ENCODE measurements at places on chromosomes 6 and 20.

- DNase-seq: no peak
Measured at GRCh38 chr6:125188594-125189203, 35.1 kb downstream of the TPD52L1 start.

DNA sequence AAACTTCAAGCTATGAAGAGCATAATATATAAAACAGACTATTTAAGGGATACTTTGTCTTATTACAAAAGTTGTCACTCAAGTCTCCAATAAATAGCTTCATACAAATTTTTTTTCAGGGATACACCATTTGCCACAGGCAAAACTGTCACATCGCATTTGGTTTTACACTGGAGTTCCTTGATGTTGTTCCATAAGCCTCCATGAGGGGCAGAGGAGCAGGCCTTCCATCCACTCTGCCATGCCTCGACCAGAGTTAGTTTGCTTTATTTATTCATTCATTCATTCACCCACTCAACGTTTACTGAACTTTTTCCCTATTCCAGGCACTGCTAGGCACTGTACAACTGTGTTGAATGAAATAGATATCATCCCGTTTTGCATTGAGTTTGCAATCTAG lies 246.6 kb downstream of the PHF3 start:
- no peak for DNase-seq

DNA sequence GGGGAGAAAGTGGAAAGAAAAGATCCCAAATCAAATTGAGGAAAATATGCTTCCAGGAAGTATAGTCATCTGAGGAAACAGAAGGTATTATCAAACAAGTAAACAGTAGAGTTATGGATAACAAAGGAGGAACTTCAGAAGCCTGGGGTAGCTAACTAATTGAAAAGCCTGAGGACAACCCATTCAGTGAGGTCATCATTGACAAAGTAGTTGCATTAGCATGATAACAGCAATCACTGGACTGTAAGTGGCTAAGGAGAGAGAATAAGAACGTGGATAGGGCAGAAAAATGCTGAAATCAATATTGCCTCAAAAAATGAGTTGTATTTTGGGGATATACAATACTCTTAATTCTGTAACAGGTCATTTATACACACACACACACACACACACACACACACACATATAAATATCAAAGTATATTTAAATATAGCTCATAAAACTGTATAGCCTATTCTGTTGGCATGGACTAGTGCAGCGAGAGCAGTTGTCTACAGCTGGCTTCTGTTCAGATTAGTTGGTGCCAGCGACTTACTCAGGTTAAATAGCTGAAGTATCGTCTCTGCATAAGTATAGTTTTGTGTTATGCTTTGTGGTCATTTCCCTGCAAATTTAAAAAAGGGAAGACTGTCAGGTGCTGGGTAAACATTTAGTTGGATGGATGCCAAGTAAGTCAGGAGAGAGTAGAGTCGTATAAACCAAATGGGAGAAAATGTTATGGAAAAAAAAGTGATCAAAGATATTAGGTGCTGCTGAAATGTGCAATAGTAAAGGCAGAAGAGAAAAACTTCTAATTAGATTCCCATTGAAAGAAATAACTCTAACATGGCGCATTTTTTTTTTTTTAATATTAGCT lies 33.8 kb upstream of the CTAGE9 start:
- DNase-seq: no peak

DNA sequence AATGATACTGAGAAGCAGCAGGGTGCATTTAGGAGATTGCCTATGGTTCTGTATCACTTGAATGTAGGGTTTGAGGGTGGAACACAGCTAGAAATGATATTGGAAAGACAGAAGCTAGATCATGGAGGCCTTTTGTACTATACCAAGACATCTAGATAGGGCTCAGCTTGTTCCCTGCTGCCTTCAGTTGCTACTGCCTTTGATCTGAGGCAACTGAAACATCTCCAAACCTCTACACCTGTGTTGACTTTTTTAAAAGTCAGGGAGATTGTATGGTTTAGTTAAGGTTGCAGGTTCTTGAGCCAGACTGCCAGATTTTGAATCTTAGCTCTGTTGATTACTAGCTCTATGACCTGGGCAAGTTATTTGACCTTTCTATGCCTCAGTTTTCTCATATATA lies 12.7 kb downstream of the BLTP3A start:
- no peak for DNase-seq

- DNase-seq: no peak
Measured at GRCh38 chr20:57236813-57237584, 29.4 kb downstream of the BMP7 start.

- no peak for DNase-seq
Measured at GRCh38 chr20:54557806-54558590, 82.6 kb downstream of the DOK5 start.

DNA sequence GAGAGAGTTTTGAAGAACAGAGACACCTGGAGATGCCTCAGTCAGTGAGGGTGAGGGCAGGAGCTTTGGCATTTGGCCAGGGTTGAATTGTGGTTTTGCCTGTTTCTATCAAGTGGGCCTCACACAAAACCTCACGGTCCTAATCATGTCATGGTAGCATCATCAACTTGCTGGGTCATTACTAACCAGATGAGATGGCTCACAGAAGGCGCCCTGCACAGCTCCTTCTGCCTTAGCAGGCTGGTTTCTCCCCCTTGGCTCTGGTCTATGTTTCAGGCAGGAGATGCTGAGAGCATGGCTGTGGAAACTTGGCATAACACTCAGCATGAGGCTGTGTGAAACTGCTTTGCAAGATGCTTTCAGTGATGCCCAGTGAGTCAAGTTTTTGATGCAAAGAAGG lies 99.3 kb downstream of the LRRC1 start:
- DNase-seq: no peak

DNA sequence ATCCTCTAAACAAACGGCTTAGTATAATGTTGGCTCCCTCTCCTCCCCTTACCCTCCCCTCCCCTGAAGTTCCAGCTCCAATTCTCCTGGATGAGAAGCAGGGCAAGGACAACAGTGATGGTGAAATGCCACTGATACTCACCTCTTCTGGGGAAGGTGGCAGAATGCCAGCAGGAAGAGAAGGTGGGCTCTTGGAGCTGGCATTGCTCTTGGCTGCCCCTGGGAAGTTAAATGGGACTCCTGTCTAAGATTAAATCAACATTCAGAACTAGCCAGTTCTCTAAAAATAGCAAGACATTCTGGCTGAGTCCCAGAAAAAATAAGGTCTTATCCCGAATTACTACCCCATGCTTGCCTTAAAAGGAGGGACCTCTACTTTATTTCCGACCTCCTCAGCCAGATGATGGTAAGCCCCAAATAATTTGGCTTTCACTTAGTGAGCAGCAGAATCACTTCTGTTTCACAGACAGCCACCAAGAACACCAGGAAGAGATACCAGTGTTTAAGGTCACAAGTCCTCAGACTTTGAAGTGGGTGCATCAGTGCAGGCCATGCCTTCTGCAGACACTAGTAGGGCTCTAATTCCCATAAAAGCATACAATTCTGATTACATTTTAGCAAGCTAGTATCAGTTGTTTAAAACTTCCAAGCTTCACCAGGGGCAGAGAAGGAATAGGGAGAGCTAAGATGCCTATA lies 46.0 kb upstream of the IL17A start:
- DNase-seq: no peak

DNA sequence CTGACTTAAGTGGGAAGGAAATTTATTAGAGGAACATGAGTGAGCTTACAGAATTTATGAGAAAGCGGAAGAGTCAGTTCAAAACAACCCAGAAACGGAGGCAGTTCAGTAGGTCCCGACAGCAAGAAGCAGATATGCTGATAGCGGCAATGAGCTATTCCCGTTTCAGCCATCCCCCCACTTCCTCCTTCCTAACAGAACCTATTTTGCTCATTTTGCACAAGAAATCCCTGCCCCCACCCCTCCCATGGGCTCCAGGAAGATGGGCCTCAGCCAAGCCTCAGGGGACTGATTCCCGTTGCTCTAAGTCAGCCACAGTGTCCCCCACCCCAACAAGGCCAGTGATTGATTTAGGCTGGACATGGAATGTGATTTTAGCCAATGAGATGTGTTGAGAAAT lies 157.5 kb downstream of the CEBPB start:
- DNase-seq: no peak

DNA sequence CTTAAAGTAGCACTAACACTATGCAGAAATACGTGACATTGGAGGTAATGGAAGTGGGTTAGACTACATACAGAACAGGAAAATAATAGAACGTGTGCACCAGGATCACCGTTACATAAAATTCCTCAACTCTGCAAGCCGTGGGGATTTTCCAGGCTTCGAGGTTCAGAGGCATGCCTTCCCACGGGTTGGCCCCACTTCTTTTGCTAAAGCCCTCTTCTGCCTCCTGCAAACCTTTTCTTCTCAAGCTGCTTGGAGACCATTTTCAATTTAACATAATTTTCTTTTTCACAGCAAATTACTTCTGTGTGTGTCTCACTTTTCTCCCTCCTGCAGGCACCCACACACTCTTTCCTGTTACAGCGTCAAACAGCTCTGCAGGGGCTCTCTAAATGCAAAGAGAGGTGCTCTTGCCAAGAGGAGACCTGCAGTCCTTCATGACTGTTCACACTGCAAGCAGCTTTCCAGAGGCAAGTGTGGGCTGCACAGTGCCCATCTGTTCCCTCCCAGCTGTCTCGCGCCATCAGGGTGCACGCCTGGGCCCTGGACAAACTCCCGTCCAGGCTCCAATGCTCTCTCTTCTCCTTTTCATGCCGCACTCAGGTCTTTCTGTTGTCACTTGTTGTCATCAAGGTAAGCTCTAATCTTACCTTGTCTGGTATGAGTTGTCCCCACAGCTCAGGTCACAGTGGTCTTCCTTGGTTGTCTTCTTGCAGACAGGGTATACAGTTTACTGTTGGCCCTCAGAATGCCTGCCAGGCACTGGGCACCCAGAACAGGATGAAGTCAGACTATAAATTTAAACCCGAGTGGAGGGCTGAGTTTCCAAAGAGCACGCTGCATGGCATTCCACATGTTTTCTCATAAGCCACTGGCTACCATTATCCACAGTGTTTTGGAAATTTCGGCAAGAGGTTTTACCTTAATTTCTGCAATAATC lies 164.8 kb upstream of the GGTLC1 start:
- no peak for DNase-seq

- no peak for DNase-seq
Measured at GRCh38 chr20:31476643-31477215, 1.6 kb downstream of the REM1 start.

DNA sequence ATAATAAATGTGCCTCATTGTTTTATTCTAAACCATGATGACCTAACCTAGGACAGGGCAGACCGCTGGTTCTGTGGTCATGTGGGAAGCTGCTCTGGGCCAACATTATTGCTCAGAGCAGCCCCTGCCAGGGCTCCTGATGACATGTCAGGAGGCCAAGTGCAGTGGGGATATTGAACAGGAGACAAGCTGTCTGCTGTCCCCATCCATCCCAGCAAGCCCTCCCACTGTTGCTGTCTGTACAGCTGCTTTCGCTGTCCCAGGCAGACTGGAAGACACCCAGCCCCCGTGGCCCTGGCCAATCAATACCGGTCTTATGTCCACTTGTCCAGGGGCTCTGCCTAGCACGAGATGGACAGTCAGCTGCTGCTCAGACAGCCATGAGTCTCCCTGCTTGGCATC lies 43.2 kb upstream of the FNDC1 start:
- DNase-seq: no peak

DNA sequence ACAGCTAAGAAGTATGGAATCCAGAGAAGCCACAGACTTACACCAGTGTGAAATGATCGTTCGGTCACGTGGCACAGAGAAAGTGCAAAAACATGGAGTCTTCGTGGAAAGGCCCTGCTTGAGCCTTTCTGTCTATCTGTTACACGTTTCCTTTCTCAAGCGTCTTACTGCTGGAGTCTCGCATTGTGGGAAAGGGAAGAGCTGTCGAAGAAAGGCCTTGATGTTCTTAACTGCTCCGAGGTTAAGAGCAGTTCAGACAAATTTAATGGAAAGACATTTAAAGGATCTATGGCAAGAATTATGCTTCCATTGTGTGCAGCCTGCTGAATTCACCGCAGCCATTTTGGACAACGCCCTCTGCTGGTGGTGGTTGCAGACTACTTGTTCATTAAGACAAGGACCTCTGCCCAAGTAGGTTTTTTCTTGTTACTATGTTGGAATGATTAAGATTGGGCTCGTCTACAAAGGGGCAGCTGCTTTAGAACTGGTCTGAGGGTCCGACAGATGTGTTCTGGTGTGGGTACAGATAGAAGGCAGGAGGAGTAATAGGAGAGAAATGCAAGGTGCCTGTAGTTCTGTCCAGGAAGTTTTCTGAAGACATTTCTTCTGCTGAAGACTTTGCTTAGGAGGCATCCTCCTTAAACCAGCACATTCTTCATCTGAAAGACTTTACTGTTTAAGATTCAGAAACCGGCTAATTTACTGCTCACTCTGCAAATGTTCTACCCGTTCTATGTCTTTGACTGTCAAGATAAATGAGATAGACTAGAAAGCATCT lies 24.7 kb upstream of the CCN6 start:
- no peak for DNase-seq

DNA sequence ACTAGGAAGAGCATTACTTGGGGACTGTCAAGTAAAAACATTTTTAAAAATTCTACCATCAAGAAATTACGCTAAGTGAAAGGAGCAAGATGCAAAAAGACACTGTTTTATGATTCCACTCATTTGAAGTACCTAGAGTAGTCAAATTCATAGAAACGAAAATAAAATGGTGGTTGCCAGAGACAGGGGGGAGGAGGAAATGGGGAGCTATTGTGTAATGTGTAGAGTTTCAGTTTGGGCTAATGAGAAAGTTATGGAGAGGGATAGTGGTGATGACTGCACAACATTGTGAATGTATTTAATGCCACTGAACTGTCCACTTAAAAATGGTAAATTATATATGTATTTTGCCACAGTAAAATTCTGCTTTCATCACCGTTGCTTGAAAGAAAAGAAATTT lies 83.8 kb downstream of the UST start:
- DNase-seq: no peak

GRCh38 chr6:47245745-47246371 lies 63.8 kb downstream of the TNFRSF21 start:
- DNase-seq: no peak

DNA sequence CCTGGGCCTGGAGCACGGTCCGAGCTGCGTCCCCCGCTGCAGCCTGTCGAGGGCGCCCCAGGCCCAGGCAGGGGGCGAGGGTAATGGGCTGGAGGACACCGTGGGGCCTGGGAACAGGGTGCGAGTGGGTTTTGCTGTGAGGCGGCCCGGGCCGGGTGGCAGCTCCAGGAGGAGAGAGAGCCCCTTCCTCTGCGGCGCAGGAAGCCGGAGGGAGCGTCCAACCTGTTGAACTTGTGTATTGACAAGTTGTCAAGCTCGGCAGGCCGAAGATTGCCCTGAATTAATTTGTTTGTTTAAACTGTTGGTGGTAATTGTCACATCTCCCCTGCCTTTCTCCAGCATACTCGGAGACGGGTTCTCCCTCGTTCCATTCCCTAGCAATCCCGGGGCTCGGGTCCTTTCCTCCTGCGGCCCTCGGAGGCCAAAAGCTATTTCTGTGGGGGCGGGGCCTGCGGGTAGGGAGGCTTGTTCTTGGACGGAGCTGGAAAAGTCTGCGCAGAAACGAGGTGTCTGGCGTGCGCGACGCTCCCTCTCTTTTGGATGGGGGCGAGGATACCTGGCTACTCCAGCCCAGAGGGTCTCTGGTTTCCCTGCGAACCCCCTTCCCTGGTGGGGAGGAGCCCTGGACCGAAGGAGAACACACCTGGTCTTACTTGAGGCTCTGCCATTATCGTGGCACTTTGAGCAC lies 9.9 kb downstream of the NR2E1 start:
- no peak for DNase-seq

- no peak for DNase-seq
Measured at GRCh38 chr6:131251590-131252199, 116.4 kb downstream of the AKAP7 start.
